ENCODE measurements at places on chromosomes 13 and 19.
A peak's percentile ranks its signal among the peaks of the same experiment; 100 is the strongest.

GRCh38 chr19:53631949-53632407 lies at the start of gene DPRX:
Gene DPRX (plus strand): TSS chr19:53631999. CDS start chr19:53632107, 108 bp downstream.
- DNase-seq = no peak

- no peak for DNase-seq
These were observed 4.0 kb downstream of the GPX4 start for GRCh38 chr19:1107661-1108261.

- no peak for DNase-seq
These were observed 63.9 kb upstream of the STARD13 start for GRCh38 chr13:33349288-33349985.

DNA sequence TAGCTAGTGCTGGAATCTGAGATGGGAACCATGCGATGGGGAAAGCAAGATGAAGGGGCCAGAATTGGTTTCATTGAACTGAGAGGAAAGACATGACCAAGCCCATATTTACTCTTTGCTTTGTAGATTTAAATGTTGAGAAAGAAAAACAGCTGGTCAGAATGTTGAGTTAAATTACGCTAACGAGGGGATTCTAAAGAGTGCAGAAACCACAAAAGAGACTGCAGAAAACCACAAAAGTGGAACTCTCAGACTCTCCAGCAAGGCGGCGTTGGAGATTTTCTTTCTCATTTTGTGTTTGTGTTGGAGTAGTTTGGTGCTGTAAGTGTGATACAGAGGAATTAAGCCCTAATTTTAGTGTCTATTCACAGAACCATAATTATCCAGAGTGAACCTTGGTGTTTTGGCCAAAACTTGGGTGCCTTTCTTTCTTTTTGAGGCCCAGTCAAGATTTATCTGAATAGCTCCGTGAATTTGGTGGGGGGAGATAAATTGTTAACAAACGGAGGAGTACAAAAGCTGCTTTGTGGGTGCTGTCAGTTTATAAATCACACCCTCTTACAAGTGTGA lies 26.3 kb downstream of the SAE1 start:
- DNase-seq = no peak

DNA sequence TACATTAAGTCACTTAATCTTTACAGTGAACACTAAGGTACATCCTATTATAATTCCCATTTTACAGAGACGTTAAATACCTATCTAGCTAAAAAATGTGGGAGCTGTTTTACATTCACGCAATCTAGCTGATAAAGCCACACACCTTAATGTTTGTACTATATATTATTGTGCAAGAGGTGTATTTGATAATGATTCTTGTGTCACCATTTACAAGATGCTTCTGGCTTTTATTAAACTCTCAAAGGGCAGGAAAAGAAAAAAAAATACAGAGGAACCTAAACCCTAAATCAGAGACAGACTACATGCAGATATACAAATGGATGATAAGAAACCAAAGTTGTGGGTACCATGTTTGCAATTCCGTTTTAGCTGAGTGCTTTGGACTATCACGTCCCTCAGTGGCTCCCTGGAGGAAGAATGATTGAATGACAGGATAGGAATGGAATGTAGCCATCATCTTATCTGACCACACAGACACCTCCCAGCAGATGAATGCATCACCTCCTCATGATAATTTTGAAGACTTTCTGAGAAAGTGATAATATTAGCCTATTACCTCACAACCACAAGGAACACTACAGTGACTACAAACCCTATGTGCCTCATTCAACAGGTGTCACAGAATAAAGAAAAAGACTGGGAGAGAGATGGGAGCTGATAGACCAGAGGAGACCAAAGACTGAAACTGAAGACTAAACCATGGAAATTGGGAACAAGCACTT lies 230.5 kb upstream of the SERP2 start:
- DNase-seq = no peak

GRCh38 chr13:53137779-53138178 lies 109.2 kb downstream of the OLFM4 start:
- DNase-seq = no peak

DNA sequence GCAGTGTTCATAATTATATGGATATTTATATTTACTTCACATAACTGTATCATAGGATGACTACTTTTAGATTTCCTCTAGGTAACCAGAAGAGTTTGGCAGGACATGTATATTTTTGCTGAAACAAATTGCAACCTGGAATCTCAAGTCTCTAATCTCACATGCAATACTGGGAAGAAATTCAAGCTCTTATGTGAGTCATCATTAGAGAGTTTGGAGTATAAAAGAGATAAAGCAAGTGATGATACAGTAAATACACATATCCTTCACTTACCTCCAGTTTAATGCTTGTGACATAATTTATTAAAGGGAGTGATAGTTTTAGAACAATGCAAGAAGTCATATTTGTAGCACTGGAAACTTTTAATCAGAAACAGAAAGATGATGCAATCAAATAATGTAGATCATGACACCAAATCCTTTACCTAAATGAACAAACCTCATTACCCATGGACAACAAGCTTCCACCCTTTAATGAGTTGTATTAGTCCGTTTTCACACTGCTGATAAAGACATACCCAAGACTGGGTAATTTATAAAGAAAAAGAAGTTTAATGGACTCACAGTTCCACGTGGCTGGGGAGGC lies 15.8 kb upstream of the OR7A17 start:
- DNase-seq = no peak

GRCh38 chr19:50383852-50384684 lies at the start of gene POLD1:
Gene POLD1 (plus strand): TSS chr19:50384347. CDS start chr19:50398852, 14,505 bp downstream.
- DNase-seq = peak; percentile 97

GRCh38 chr13:110135977-110136597 lies 170.9 kb downstream of the COL4A1 start:
- no peak for DNase-seq

DNA sequence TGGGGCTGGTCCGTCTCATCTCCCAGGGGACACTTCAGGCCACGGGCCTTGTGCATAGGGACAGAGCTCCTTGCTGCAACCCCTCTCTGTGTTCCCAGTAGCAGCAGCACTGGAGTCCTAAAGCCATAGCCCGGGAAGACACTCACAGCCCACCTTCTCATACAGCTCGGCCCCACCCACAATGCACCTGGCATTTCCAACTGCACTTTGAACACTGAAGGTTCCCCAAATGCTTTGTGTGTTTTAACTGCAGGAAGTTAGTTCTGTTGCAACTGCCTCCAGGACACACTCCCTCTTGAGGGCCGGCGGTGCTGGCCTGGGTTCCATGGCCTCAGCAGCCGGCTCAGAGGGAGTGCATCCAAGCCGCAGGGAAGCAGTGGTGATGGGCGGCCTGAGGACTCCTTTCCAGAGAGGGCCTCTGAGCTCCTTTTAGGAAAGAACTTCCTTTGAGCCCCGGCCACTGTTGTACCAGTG lies 22.7 kb upstream of the TMEM255B start:
- no peak for DNase-seq

- DNase-seq = no peak
These were observed 5.0 kb downstream of the TLE5 start for GRCh38 chr19:3057275-3057714.

GRCh38 chr13:20514866-20515265 lies 10.8 kb downstream of the CRYL1 start:
- no peak for DNase-seq

- DNase-seq = no peak
These were observed 215.4 kb upstream of the IRS2 start for GRCh38 chr13:110001670-110002275.

DNA sequence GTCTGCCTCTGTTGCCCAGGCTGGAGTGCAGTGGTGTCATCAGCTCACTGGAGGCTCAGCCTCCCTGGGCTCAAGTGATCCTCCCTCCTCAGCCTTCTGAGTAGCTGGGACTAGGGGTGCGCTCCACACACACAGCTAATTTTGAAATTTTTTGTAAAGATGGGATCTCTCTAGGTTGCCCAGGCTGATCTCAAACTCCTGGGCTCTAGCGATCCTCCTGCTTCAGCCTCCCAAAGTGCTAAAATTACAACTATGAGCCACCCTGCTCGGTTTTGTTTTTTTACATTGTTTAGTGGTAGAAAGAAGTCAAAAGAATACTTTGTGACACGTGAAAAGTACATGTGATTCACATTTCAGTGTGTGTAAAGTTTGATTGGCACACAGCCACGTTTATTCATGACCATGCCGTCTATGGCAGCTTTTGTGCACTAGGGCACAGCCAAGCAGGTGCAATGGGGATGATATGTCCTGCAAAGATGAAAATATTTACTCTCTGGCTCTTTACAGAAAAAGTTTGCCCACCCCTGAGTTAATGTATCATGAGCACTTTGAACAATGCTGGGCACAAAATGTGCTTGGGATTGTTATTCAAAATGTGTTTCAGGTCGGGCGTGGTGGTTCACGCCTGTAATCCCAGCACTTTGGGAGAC lies 16.2 kb upstream of the NFIC start:
- DNase-seq = no peak

DNA sequence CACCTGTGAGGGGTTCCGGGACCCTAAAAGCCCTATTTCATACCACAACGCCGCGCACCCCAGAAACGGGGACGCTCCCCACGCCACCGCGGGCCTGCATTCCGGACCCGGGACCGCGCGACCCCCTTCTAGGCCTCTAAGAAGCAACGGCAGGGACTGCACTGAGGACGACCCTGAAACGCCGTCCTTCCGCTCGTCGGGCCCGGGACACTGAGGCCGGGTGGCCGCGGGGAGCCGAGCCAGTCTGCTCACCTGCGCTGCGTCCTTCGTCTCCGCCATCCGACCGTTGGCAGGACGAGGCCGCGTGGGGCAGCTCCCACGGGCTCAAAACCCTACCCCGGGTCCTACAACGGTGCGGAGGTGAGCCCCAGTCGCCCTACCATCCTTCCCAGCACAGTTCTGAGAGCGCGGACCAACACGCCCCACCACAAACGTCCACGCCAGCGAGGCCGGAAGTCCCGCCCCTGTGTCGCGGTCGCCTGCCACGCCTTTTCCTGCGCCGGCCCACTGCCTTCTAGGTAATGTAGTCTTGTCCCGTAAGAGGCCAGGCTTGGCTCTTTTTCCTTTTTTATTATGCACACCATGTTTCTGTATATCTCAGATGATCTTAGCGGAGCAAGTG lies at the start of gene ZNF550:
Gene ZNF550, minus strand, starts transcription at position 460 of the 622 bp plus-strand sequence. Its CDS starts 181 bp downstream, at position 279.
- DNase-seq = peak; percentile 77

- no peak for DNase-seq
These were observed 94.6 kb downstream of the CRYL1 start for GRCh38 chr13:20431080-20431479.

DNA sequence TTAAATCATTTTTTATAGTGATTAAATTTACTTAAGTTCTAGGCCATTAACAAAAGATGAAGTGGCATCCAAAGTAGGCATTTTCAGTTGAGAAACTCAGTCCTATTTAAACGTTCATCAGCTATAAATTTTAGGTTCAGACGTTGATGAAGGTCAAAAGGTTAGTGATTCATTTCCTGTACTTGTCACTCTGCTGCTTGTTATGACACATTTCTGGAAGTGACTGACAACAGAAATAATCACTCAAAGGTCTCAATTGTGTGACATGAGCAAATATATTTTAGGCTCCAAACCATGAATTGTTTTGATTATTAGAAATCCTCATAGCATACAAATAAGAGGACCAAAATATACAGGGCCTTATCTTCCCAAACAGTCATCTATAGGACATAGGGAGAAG lies 10.3 kb upstream of the EDNRB start:
- DNase-seq = no peak

DNA sequence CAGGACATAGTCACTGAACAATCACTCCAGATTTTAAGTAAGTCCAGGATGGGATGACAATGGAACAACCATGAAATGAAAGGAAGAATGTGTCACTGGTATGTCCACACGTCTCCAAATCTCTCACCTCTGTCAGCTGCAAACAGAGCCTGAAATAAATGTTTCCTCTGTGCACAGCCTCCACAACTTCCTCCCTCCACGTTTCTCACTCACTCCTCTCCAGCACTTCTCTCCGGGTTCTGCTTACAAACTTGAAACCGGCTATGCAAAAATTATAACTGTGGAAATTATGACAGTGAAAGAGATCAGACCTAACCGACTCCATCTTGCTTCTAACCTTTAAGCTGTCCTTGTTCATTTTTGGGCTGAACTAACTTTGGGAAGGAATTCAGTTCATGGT lies 35.0 kb upstream of the ALOX5AP start:
- no peak for DNase-seq

DNA sequence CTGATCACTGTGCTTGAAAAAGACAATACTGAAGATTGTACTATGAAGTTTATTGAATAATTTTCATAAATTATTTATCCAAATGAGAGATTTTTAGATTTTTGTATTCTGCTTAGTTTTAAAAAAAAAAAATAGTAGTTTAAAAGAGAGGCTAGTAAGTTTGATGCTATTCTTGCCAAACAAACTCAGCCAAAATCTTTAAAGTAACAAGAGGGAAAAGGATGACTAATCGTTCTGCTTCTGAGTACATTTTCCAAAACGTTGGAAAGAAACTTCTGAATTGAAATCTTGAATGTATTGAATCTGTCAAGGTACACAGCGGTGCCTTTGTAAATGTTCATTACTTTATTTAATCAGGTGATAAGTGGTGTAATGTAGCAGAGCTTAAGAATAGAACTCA lies 34.4 kb downstream of the NUP58 start:
- DNase-seq = no peak

- DNase-seq = no peak
These were observed 23.5 kb upstream of the LAIR1 start for GRCh38 chr19:54387991-54388801.

- peak; percentile 99 for DNase-seq
These were observed at the start of gene BLOC1S3 for GRCh38 chr19:45178262-45179071. Gene BLOC1S3 (plus strand): TSS chr19:45178784. CDS start chr19:45179297, 513 bp downstream.

DNA sequence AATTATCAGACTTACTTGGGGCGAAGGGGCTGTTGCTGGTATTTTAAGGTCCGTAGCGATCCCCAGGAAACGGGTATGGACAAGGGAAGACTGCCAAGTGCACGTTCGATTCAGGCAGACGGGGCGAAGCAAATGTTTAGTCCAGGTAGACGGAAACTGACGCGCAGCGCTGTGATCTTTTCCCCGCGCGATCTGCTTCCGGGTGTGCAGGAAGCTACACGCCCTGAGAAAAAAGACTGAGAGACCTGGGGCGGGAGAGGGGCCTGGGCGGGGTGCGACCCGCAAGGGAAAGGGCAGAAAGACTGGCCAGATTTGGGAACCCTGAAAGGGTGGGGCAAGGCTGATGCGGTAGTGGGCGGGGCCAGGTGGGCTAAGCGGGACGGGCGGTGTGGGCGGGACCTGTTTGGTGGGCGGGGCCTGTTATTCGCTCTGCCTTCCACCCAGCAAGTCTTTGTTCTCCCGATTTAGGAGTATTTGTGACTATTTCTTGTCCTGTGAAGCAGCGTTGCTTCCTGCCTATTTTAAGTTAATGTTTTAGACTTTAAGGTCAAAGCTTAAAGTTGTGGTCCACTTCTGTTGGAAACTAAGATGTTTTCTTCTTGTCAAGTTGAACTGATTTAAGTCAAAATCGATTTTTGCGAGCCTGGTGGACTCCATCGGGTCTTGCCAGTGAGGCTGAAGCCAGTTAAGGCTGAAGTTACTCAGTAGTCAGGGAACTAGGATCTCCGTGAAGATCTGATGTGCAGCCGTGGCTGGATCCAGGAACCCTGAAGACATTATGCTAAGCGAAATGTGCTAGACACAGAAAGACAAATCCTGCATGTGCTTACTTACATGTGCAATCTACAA lies at the start of gene ZNF836:
Gene ZNF836, minus strand, starts transcription at position 301 of the 849 bp plus-strand sequence. CDS start 3,549 bp downstream, outside the sequence.
- peak; percentile 86 for DNase-seq

DNA sequence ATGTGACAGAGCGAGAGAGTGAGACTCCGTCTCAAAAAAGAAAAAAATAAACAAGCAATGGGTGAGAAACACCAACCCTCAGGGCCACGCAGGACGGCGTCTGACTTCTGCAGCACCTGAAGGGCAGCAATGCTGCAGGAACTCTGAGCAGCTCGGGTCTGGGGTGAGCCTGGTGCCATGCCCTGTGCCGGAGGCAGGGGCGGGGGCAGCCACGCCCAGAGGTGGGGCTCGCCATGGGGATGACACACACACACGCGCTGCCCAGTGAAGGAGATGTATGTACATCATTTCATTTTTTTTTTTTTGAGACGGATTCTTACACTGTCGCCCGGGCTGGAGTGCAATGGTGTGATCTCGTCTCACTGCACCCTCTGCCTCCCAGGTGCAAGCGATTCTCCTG lies 24.3 kb downstream of the GPX4 start:
- DNase-seq = no peak
